PC-9 (cell line): ENCODE measurements at places on chromosomes 11 and 22. TPM values are rescaled to one million over a fixed set of nuclear protein-coding genes. Genes with fewer than 3 reads are reported as not detected.

DNA sequence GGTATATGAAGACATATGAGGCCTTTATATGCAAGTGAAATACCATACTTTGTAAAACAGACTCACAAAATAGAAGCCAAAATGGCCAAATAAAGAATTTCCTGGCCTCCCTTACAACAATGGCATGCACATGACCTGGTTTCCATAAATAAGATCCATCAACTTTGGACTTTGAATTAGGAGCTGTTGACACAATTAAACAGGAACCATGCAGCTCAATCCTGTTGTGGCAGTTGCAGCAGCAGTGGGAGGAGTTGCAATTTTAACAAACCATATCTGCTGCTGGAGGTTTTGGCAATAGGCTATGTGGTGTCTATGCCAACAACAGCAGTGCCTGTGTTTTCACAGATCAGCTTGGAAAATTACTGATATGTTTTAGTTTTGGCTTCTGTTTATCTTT lies 818.6 kb downstream of the FAM181B start:
- no peak for DNase-seq

DNA sequence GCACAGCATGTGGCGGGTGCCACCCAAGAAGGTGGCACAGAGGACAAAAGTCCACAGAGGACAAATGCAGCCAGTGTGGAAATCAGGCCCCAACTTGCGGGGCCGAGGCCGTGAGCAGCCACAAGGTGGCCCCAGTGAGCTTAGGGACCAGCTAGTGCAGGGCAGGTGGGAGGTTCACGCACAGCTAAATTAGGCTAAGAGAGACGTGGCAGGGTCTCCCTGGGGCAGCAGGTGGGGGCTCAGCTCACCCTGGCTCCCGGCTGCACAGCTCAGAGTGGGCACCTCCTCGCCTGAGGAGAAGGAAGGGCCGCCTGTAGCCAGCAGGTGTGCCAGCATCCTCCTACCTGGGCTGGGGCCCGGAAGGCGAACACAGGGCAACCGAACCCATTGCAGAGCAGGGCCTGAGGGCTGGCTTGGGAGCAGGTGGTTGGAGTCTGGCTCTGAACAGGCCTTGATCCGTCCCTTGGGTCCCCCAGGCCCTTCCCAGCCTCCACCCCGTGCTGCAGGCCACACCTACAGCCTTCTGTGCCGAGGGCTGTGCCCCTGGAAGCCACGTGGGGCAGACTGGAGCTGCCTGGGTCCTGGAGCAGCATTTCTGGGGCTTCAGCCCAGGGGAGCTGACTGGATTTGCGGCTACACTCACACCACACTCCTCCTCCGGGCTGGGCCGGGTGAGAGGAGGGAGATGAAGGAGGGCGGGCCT lies 26.1 kb upstream of the CELSR1 start:
- DNase-seq, result peak; percentile 70

- DNase-seq, result no peak
These were observed 309 bp downstream of the OR51I2 start for GRCh38 chr11:5449432-5449831.

GRCh38 chr11:83025267-83025704 lies 46.4 kb downstream of the RAB30 start:
- peak; percentile 73 for DNase-seq

The LMO2 gene
- 0.28 and 0.45 TPM in 2 replicates for total RNA-seq

DNA sequence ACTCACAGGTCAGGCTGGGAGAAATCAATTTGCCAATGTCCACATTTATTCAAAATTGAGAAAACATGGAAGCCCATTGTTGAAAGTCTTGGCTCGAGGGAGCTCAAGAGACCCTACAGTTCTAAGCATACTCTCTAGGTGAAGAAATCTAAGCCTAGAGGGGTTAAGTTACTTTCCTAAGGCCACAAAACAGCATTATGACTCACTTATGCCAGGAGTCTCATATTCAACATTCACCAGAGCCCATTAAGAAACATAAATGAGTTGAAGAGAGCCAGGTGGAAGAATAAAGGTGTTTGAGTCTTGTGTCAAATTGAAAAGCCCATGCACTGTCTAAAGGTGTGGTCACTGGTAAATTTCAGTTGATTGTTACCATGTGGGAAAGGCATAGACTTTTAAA lies 108.1 kb downstream of the INSC start:
- DNase-seq, result no peak

GRCh38 chr22:20781272-20781990 lies 7.5 kb downstream of the SERPIND1 start:
- no peak for DNase-seq

GRCh38 chr11:128579798-128580504 lies 7.4 kb downstream of the ETS1 start:
- DNase-seq, result no peak

DNA sequence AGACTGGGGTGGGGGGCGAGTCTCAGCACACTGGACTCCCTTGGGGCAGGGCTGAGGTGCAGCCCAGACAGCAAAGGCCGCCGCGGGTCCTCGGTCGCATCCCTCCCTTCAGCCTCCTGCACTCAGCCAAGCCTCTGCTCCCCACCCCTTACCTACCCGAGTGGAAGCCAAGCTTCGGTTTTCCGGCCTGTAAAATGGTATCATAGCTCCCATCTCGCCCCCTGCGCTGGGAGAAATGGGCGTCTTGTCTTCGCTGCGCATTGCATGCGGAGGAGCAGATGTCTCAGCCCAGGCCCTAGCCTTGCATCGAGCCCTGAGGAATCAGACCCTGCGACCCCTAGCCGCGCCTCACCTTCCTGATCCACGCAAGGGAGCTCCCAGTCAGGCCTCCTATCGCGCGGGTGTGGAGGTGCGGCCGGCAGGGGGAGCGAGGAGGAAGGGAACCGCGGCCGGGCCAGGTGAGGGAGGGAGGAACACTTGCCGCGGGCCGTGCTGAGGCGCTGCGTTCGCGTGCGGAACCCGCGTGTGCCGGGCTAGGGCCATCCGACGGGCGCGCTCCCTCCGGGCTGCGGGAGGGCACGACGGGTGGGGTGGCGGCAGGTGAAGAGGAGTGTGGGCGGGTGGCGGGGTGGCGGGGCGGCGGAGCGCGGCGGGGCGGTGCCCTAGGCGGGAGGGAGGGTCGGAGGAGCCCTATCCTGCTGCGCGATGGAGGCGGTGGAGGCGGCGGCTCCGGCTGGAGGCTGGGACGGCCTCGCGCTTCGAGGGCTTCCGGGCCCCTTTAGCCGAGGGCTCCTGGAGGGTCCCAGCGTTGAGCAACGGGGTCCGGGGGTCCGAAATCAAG lies 4.1 kb upstream of the TBX1 start:
- DNase-seq, result no peak

DNA sequence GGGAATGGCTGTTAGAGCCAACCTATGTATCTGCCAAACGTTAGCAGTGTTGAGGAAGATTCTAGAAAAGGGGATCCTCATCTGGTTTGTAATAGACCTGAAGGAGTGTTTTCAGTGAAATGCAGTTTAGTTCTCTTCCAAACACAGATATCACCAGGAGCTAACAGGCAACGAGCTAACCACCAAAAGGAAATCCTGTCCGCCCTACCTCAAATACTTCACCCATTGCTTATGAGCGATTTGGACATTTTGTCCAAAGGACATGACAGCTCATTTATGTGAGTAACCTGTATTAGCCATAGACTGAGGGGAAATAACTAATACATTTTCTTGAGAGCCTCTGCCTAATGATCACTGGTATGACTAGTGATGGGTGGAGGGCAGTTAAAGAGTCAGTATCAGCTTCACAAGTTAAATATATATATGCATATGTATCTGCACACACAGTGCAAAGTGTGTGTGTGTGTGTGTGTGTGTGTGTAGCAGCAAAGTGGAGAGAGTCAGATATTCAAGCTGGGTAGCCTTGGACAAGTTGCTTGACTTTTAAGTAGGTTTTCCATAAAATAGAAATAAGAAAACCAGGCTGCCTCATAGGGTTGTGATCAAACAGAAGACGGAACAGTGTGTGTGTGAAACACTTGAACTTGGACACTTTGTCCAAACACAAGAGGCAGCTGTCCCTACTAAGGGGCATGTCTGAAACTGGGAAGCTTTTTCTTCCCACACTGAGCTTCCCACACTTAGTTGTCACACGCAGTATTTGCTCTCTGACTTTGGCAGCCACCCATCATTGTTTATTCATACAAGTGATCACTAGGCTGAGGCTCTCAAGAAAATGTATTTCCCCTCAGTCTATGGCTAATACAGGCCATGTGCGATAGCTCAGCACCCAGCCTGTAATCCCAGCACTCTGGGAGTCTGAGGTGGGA lies 940 bp upstream of the C11orf91 start:
- no peak for DNase-seq

DNA sequence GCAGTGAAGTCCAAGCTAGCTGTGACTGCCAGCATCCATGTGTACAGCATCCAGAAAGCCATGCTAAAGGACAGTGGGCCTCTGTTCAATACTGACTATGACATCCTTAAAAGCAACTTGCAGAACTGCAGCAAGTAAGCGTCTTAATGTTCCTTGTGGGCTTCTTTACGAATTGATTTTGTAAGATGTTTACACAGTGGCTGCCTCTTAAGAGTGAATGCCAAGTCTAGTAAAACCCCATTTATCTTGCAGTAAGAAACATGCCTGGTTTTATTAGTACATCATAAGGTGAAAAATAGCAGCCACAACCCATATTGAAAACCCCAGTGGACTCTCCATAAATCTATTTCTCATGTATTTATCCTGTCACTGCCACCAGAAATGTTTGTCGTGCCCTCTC lies 20.5 kb downstream of the POLD3 start:
- no peak for DNase-seq

The GLB1L2 gene
- total RNA-seq, result 28.8 and 32.2 TPM in 2 replicates

DNA sequence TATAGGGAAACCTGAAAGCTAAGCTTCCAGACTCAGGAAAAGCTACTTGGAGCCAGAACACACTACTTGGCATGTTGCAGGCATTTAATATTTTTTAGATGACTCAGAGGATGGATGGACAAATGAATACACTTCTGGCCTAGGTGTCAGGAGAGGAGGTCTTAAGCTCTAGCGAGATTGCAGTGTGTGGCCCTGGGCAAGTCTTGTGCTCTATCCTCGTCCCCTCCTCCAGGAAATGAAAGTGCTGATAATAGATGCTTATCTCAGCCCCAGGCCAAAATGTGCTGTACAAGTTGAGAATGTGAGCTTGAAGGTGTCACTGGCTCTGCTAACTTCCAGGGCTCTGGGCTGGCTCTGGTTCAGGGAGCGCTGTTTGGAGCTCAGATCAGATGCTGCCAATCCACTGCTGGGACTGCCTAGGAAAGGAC lies 136.3 kb downstream of the PKNOX2 start:
- DNase-seq, result peak; percentile 98

The DEUP1 gene
- total RNA-seq, result not detected in 2 replicates

The TNNI2 gene
- total RNA-seq, result 4.9 and 7.8 TPM in 2 replicates

DNA sequence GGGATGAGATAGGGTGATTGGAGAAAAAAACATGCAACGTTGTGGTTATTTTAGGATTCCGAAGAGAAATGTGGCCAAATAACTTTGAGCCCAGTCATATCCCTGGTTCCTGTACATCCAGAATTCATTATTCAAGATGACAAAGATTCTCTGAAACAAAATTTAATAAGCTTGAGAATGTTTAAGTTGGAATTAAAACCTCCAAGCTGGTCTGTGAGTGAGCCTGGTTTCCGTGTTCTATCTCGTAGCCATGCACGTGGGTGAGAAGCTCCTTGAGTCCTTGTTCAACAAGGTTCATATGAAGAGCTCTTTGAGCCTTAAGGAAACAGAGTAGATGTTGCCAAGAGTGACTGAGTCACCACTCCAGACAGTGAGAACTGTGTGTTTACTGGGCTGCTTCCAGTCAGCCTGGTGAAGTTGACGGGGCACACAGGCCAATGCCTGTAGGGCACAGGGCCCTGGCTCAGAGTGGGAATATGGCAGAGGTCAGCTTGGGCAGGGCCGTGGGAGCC lies 206.5 kb downstream of the NAV2 start:
- peak; percentile 78 for DNase-seq

- DNase-seq, result no peak
These were observed 3.9 kb downstream of the FOSL1 start for GRCh38 chr11:65896034-65896999.

The CFAP68 gene
- total RNA-seq, result 27.4 and 46.8 TPM in 2 replicates

DNA sequence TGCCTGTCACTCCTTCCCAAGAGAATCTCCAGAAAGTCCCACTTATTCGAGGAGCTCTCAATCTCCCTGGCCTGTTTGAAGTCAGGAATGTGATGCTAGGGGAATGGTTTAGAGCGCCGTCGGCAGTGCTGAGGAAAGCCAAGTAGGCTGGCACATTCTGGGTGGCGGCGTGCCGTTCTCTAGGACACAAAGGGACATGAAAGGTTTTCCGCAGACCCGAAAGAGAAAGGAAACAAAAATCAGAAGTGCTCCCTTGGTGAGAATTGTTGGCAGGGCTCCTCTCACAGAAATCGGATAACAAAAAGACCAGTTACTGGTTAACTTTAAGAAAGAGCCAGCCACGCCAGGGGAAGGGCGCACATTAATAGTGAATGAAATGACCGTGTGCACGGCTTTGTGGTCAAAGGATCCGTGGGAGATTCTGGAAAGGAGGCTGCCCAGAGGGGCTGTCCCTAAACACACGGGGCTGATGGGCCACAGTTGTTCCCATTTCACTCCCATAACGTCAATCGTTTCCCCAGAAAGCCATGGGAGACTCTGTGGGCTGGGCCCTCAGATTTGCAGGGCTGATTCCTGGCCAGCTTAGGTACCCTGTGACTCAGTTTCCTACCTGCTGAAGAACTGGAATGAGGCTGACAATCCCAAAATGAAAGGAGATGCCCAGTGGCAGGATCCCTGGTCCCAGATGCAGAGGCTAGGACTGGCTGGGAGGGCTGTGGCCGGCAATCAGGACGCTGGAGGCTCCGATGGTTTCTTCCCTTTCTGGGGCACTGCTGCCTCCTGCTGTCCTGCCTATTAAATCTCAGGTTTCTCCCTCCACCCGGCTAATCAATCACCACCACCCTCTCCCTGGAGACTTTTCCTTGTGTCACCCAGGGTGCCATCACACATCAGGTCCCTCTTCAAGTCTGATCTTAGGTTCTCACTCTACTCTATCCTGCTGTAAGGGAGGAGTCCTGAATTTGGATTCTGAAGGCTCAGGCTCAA lies 82.3 kb downstream of the RCN1 start:
- no peak for DNase-seq

- no peak for DNase-seq
These were observed 29.0 kb upstream of the DNAJB7 start for GRCh38 chr22:40890881-40891280.

DNA sequence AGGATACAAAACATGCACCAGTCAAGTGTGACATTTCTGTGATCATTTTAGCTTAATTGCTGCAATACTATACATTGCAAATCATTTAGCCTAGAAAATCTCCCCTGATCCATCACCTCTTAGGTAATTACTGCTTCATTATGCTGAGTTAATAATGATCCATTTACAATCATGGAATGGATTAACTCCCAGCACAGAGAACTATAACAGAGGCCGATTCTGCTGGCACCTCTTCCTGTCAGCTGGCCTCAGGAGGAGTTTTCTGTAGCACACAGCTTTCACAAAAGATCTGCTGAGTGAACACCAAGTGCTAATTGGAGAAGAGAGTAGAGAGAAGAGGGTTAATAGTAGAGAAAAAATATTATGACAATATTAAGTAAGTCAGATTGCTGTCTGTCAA lies 591.8 kb upstream of the KIRREL3 start:
- DNase-seq, result no peak

The OR8A1 gene
- not detected in 2 replicates for total RNA-seq

- DNase-seq, result no peak
These were observed 12.8 kb downstream of the ETS1 start for GRCh38 chr11:128574576-128575011.
